Hindlimb muscle (tissue), 1 donor: ENCODE measurements at places on chromosomes 16 and 17. TPM values are rescaled to one million over a fixed set of nuclear protein-coding genes. Genes with fewer than 3 reads are reported as not detected.

The OR3A2 gene
- polyA plus RNA-seq = 0.45 TPM

The MPV17L gene
- 4.6 TPM for polyA plus RNA-seq

The CD300LB gene
- polyA plus RNA-seq = 0.23 TPM

The TMEM100 gene
- 4.2 TPM for polyA plus RNA-seq

The PITPNM3 gene
- 5.9 TPM for polyA plus RNA-seq

The SPHK1 gene
- polyA plus RNA-seq = 2.3 TPM

The ALDOC gene
- 1.8 TPM for polyA plus RNA-seq

The ACAP1 gene
- 13.6 TPM for polyA plus RNA-seq

The CCL17 gene
- polyA plus RNA-seq = not detected

The RMI2 gene
- 6.8 TPM for polyA plus RNA-seq

The ALOX12 gene
- 0.79 TPM for polyA plus RNA-seq
